ENCODE measurements at places on chromosomes 1 and 21.

DNA sequence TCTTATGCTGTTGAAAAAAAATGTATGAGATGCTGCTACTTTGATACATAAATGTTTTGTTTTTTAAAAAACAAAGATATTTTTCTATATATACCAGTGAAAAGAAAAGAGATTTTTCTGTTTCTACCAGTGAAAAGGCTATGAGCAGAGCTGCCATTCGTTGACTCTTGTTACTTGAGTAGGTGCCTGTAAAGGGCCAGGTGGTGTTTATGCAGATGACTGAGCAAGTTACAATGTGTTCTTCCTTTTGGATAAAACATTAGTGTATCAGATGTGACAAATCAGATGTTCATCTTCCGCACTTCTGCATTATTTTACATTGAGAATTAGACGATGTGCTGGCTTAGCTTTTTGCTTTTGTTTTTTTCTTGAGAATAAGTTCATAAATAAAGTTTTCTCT, 45.4 kb downstream of the BARHL2 start:
- DNase-seq = no peak

DNA sequence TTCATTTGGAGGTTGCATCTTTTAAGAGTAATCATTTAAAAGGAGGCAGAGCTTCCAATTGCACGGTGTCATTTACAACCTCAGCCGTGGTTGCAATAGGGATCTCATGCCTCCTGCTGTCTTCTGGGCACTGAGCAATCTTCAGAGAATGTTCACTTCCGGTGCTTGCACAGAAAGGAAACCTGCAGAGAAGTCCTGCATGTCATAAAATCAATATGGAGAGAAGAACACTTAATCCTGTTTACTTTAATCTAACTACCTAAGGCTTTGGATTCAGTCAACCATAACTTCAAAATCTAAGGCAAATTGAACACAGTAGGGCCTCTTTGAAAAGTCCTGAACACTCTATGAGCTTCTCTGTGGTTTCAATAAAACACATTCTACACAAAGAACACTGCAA, 11.3 kb upstream of the MAP10 start:
- DNase-seq = no peak

DNA sequence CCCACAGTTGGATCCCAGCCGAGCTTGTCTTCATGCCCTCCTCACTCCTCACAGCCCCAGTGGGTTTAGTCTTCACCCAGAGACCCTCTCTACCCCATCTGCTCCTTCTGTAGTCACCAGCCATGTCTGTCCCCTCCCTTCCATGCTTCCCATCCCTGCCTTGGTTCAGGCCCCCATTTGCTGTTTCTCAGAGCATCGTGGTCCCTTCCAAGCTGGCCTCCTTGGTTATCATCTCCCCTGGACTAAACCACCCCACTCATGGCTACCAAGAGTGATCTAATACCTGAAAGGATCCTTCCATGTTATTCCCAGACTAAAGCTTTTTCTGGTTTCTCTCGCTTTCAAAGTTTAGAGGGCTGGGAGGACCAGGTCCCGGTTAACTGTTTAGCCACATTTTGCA, 8.3 kb downstream of the CNIH3 start:
- no peak for DNase-seq

GRCh38 chr1:84117868-84118267, 26.2 kb upstream of the PRKACB start:
- no peak for DNase-seq

DNA sequence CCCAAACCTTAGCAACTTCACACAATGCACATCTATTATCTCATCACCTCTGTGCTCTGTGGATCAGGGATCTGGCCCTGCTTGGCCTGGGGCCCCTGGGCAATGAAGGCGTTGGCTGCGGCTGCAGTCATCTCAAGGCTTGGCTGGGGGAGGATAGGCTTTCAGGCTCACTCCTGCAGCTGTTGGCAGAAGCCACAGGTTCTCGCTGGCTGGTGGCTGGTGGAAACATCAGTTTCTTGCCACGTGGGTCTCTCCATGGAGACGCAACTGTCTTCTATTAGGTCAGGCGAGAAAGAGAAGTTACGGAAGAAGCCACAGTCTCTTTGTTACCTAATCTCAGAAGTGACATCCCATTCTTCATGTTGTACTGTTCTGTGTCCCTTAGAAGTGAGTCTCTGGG, 3.6 kb upstream of the NPPA start:
- no peak for DNase-seq

DNA sequence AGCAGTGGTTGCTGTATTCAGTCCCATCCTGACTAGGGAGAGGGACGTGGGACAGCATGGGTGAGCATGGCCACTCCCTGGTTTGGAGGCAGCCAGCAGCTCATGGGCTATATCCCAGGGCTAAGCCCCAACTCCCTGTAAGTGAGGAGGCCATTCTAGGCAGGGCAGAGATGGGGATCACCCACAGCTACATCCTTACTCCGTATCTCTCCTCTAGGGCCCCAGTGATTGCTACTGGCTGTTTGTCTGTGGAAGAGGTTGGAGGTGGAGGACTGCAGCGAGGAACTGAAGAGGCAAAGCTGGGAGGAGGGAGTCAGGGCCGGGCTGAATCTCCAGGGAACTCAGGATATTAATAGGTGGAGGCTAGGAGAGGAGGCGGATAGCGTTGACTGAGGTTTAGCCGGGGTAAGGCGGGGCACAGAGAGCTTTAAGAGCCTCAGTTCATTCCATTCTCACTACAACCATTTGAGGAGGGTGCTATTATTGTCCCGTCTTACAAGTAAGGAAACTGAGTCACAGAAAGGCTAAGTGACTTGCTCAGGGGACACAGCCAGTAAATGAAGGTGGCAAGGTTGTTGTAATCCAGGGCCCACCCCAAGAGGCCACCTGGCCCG, 6.8 kb downstream of the OLIG2 start:
- DNase-seq = peak; percentile 30

- no peak for DNase-seq
Measured at GRCh38 chr1:39076127-39076798, 50.1 kb downstream of the NDUFS5 start.

GRCh38 chr1:21931171-21932093, 5.7 kb downstream of the HSPG2 start:
- DNase-seq = no peak

- DNase-seq = no peak
Measured at GRCh38 chr1:99697580-99697979, 51.7 kb downstream of the PALMD start.

- DNase-seq = peak; percentile 79
Measured at GRCh38 chr1:84298328-84298683, 3.2 kb upstream of the SAMD13 start.

GRCh38 chr1:70092526-70092925, 112.9 kb downstream of the LRRC40 start:
- DNase-seq = no peak

DNA sequence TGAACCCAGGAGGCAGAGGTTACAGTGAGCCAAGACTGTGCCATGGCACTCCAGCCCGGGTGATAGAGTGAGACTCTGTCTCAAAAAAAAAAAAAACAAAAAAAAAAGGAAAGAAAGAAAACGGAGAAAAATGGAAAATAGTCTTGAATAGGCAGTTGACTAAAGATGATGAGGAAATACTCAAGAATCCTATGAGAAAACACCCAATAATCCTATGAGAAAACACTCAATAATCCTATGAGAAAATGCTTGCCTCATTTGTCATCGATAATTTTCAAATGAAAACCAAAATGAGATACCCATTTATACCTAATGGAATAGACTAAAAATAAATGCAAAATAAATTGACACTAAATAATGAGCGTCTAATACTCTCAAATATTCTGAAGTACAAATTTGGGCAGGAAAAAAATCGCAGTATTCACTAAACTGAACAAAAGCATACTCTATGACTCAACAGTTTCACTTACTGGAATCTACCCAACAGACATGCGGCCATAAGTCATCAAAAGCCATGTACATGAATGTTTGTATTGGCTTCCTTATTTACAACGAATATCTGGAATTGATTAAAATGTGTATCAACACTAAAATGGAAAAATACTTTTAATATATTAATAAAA, 733.9 kb upstream of the CHRM3 start:
- no peak for DNase-seq

DNA sequence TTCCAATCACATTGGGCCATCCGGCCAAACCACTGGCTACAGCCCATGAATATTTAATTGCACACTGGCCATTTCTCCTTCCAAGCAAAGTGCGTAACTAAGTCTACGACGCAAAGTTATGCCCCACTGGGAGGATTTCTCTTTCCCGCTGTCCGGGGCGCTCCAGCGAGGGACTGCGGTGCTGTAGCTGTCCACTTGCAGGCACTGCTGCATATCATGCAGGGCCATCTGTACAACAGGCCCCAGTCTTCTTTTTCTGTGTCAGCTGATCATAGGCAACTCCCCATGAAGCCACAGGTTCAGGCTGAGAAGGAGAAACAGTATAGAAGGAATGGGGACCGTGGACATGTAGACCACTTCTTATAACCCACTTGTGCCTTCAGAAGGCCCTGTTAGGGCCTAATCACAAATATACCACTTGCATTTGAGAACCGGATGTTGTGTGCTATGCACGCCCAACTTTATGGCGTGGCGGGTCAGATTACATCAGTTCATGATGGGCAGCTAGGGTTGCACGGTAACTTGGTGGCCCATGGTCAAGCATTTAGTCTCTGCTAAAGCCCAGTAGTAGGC, 58.0 kb downstream of the ADSS2 start:
- no peak for DNase-seq

- DNase-seq = no peak
Measured at GRCh38 chr1:240792915-240793529, 181.1 kb upstream of the GREM2 start.

DNA sequence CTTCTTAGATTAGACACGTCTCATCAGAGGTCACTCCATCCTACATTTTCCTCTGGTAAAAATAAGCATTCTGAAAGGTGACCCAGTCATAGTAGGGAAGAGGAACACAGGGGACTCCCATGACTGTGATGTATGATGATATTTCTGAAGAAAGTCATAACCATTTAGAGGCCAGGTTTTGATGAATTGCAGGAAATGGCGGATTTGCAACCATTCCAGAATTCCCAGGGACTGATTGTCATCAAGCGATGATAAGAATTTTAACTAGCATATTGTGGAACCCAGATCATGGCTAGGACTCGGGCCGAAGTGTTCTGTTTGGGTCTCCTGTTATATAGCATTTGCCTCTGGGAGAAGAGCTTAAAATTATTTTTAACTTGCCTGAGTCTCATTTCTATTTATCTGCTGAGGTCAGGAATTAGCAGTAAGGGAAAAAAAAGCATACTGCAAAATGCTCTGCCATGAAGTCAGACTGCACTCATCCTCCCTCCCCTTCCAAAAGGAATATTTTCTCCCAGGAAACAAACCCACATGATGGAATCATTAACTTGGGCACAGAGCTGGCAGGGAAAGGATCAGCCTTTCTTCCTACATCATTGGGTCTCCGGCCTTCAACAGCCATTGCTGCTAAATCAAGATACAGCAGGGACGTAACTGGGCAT, 286.7 kb downstream of the HLX start:
- DNase-seq = no peak

DNA sequence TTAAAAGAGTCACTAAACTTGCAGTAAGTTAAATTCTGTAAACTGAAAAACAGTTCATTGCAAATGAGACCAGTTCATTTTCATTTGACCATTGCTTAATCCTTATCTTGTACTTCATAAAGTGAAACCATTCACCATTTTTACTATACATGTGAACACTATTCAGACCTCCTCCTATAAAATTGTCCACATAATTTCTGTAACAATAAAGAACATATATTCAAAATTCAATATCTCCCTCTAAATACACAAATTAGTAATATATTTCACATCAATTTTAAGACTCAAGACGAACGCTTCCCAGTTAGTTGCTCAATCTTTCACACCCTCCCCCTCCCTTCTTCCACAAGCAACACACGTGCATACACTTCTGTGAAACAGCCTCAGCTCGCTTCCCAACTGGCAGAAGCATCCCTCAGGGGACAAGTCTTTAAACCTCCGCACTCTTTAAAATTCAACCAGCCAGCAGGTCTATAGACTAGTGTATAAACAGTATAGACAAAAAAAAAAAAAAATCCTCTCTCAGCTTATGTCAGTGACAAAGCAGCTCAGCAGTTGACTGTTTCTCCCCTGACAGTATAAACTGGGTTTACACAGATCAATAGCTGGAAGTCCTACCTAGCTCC, 99.6 kb downstream of the DENND1B start:
- DNase-seq = no peak

DNA sequence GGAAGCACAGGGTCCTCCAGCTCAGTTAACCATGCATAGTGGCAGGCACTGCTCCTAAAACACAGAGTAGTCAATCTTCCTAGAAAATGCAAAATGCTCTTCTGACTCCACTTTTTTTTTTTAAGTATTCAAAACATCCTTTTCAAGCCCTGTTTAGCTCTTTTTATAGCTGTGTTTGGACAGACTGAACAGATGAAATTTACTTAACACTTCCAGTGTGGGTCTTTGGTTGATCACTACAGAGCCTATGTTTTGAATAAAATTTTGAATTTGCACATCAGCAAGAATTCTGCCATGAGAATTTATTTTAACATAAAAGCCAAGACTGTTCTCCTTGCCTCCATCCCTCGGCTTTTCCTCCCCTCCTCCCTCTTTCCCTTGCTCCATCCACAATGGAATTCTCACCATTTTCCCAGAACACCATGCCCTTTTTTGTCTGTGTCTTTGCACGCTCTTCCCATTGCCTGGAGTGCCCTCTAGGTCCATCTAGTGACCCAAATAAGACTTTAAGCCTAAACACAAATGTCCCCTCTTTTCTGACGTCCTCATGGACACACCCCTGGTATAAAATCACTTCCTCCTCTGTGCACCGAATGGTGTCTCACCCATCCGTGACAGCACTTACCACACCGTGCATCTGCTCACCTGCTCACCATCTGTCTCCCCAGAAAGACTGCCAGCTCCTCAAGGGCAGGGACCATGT, 24.0 kb upstream of the CPT2 start:
- DNase-seq = peak; percentile 64

GRCh38 chr1:13722808-13723360, 22.9 kb downstream of the PRDM2 start:
- no peak for DNase-seq

GRCh38 chr1:93522721-93523120, 74.8 kb downstream of the FNBP1L start:
- no peak for DNase-seq

- DNase-seq = no peak
Measured at GRCh38 chr1:9723926-9724325, 72.4 kb downstream of the PIK3CD start.

GRCh38 chr1:216814576-216815259, 91.5 kb upstream of the ESRRG start:
- no peak for DNase-seq

DNA sequence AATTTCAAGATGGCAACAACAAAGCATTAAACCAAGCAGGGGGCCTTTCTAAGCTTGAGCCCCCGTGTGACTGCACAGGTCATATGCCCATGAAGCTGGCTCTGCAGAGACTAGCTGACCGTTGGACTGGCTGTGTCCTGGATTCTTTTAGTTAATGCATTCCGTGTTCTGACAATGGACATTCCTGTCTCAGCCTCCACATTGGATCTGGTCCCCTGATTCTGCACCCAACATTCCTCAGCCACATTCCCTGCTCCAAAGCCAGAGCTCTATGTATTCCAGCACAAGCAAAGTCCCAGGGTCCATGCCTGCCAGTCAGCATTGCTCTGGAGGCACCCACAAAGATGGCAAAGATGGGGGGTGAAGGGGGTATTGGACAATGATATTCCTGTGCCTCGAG, 5.1 kb upstream of the NAV1 start:
- no peak for DNase-seq
